Glutamatergic neuron (in vitro differentiated cells): ENCODE measurements at places on chromosomes 2 and 18.

DNA sequence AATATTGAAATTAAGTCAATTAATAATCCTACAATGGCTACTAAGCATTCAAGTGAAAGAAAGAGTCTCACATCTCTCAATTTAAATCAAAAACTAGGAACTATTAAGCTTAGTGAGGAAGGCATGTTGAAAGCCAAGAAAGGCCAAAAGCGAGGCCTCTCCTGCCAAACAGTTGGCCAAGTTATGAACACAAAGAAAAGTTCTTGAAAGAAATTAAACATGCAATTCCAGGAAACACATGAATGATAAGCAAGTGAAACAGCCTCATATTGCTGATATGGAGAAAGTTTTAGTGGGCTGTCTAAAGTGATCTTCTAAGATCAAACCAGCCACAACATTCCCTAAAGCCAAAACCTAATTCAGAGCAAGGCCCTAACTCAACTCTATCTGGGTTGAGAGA is 11.8 kb downstream of the RDH14 start:
- no peak for DNase-seq

GRCh38 chr2:157743051-157743450 is 114.4 kb upstream of the ACVR1C start:
- DNase-seq = no peak

DNA sequence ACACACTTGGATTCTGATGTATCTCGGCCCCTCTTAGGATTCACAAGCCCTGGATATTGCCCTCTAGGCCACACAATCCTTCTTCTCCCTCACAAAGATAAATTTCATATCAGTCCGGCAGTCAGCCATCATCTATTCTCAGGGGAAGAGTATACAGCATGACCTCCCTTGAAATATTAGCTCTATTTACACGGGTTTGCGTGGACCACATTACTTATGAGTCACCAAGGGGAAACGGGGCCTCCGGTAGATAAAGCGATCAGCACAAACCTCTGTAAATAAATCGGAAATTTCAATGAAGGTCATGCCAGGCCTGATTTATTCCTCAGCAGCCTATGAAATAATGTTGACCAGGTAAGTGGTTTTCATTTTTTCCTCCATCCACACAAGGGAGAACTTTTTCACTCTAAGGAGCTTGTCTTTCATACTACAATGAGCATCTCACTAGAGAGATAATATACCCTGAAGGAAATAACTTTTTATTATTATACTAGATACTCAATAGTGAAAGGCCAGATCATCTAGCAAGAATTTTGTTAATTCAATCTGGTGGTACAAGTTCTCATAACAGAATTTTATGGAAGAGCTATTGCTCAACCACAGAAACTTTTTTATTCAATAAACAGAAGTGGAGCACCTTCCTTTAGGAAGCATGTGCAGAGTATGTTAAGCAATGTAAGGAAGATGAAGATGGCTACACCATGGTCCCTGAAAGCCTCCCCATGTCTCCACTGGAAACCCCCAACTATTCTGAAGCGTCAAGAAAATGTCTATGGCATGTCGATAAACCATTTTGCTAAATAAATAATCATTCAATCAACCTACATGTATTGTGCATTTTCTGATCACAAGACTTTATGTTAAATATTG is 125.2 kb upstream of the PIK3C3 start:
- DNase-seq = no peak

- no peak for DNase-seq
These were observed 235.9 kb downstream of the GULP1 start for GRCh38 chr2:188527581-188527993.

DNA sequence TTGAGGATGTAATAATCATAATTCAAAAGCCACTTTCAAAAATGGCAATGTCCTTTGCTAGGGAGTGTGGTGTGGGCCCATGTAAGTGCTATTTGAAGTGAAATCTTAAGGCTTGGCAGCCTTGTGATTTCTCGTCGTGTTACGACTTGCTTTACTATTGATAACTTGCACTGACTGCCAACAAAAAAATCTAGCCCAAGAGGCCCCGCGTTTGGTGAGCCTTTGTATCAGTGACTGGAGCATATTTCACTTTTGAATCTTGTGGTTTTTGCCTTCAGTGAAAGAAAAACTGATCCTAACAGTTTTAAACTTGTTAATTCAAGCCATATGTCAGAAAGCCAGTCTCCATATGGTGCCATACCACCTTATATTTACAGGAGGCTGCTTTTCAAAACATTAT is 248.0 kb downstream of the TMEM182 start:
- DNase-seq = no peak

DNA sequence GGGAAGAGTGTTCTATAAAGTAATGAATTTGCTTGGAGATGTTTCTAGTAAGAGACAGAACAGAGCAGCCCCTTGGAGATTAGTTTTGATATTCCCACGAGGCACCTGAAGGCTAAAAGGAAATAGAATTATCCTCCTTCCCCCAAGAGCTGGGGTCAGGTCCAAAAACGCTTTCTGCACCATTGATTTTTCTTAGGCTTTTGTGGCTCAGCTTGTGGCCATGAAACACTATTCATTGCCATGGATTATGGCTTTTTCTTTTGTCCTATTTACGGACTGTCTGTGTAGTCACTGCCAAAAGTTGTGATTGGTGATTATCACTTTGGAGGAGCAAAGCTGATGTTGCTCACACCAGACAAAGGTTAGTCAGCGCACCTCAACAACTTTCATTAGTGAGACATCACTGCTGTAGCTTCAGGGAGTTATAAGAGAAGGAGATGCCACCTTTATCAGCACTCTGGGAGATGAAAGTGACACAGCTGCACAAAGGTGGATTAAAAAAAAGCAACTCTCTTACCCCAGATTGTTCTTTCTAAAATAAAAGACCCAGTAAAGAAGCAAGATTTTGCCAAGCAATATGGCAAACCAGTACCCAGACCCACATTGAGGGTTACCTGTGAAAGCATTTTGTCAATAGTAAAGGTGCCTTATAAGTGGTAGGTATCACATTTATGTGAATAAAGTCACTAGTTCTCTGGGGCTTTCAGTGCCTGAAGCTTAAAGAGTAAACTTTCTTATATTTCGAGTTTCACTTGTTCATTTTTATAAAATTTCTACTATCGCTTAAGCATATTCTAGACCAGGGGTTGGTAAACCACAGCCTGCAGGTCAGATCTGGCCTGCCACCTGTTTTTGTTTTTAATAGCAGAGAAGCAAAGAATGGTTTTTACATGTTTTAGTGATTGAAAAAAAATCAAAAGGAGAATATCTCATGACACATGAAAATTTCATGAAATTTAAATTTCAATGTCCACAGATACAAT is 10.6 kb downstream of the CXCR4 start:
- DNase-seq = no peak

GRCh38 chr2:164600763-164601162 is 20.5 kb downstream of the GRB14 start:
- no peak for DNase-seq

DNA sequence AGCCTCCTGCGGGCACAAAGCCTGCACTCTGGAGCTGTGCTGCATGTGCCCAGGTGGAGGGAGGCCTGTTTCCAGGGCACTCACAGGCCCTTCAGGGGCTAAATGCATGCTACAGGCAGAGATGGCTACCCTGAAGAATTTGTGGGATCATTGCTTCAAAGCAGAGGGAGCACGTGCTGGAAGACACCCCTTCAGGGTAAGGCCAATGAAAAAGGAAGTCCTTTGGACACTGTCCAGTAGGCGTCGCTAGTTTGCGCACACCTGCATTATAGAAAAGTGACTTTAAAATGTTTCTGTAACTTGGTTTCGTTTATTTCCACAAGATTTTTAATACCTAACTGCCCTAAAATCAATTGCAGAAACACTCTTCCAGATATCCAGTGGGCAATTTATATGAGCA is 325.3 kb downstream of the ZNF516 start:
- DNase-seq = no peak

GRCh38 chr2:3427272-3427671 is 47.8 kb downstream of the TRAPPC12 start:
- DNase-seq = no peak

DNA sequence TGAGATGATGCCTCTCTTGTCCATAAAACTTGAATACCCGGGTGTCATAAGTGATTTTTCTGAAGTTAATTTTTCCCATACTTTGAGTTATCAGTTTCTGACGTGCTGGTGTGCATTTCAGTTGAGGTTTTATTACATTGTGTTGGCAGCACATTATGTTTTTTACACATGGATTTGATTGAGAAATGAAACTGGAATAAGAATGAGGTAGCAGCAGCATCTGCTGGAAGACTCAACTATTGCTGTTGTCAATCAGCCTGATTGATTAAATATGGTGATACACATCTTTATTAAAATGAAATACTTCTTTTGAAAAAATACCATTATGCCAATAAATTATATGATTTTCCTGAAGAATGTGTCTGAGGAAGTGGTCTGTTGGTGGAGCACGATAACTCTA is 60.5 kb downstream of the INSIG2 start:
- no peak for DNase-seq

DNA sequence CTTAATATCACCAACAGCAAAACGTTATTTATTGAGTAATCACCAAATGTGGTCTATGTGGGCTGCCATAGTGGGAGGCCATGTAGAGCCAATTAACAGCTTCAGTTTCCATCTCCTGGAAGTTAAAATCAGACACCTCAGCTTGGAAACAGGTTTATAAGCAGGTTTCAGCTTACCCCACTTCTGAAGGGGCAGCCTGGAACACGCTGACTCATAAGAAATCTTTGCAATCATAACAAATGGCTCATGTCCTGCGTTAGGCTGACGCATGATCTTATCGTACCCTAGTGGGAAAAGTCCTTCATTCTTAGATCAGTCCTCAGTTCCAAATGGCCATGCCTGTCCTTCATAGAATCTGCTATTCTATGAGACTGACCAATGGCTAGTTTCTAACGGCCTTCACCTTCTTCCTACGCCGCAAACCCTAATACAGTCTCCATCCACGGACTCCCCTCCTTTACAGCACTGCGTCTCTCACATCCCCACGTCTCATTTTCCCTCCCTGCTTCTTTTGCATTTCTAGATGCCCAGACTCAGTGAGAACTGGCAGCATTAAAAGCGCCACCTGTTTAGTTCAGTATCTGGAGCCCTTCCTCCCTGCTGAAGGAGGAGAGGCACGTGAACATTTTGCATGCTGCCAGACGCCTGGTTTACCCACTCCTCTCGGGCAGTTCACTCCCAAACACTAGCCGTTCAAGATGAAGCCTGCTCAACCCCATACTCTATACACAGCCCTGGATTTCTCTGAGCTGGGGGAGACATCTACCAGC is 24.2 kb upstream of the BZW1 start:
- DNase-seq = no peak

DNA sequence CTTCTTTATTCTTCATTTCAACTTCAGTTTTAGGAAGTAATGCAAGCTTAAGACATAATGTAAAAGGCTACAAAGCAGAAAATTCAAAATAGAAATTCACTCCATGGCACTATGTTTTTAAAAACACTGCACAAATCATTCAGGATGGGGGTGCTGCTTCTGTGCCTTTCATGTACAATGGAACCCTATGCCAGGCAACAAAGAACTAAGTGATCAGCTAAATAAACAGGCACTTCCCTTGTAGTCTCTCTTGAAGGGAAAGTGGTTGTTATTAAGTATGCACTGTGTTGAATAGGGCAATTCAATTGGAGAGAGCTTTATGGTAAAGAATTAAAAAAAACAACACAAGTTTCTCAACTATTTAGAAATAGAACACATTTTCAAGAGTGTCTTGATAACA is 10.9 kb upstream of the ERBB4 start:
- DNase-seq = no peak

DNA sequence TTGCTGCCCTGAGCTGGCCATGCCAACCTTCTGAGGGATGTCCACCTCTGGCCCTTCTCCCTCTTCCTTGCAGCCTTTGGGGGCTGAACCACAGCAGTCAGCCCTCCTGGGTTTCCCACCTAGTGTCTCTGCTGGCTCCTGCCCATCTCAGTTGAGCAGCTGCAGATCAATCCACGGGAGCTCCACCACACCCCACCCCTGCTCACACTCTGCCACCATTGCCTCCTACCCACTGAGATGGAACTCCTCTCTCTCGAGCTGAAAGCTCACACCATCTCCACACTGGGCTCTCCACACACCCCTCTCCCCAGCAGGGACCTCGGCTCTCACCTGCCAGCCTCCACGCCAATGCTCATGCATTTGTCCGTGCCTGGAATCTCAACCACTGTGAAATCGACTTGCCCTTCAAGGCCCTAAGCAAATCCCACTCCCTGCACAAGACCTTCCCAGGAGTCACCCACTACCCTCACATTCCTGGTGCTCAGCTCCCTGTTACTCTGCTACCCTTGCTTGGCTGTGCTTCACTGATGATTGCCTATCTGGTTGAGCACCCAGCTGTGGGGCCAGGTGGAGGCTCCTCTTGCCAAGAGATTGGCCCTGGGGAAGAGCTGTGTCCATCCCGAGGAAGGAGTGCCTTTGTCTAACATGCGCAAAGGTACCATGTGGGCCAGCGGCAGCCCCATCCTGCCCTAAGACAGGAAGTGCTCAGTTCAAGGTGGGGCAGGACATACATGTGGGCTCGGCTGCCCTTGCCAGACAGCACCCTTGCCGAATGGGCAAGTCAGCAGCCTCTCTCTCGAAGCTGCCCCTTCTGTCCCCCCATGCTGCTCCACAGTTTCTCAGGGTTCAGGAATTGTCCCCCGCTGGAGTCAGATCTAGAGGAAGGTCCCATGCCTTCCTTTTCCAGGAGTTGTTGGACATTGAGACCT is 208.7 kb downstream of the CYP26B1 start:
- no peak for DNase-seq

DNA sequence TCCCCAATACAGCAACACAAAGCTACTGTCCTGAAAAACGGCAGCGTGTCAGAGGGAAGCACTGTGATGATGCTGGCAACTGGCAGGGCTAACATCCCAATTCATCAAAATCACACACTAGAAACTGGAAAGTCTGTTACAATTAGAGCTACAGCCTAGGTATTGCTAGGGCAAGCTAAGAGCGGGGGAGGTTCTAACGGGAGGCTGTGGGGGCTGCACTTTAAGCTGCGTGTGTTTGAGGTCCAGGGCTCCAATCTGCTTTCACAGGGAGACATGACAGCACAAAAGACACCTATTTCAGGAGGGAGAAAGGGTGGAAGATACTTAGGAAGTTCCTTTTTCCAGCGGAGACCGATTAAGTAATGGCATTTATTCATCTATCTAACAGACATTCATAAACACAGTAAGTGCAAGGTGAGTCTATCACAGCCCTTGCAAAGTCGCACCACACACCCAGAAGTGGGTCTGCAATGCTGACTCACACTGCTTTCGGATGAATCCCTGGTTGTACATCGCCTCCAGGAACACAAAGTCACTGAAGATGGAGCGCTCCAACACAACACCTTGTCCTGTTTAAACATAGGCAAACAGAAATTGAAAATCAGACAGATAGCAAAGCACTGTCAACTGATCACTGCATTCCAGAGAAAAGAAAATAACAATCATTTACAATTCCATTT is 6.9 kb downstream of the NDUFA10 start:
- DNase-seq = no peak

DNA sequence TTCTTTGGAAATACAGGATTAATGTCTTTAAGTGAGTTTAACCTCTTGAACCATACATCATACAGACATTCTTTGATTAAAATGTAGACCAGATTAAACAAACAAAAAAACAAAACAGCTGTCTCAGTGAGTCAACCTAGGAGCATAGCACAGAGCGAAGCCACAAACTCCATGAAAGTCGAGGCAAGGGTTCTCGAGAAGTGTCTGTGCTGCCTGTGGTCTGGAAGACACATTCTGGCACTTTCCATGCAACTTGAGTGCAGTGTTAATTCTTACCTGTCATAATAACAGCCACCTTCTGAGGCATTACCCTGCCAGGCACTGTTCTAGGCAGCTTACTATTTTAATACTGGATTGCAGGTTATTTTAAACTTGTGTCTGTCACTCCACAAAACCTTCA is 435.5 kb upstream of the MMADHC start:
- DNase-seq = no peak

GRCh38 chr18:22318745-22319407 is 98.8 kb downstream of the CTAGE1 start:
- no peak for DNase-seq
